ENCODE measurements at places on chromosomes 3 and 15.
A peak's percentile ranks its signal among the peaks of the same experiment; 100 is the strongest.

DNA sequence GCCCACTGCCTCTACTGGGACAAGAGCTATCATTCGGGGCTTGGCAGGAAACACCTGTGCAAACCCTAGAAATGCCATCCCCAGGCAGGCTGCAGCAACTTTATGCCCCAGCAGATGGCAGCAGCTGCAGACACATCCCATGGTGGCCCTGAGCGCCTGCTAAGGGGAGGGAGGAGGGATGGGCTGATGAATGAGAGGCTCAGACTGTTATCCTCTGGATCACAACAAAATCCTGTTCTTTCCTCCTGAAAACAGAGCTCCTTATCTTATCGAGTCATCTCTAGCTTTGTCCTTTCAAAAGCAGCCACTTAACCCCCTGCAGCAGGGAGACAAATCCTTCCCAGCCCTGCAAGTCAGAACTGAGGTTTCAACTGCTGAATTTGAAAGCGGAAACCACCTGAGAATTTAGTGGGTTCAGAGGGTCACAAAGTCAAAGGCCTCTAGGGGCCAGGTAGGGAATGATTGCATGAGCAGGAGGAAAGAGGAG, 90.6 kb upstream of the PROK2 start:
- DNase-seq = peak; percentile 73

GRCh38 chr3:66723231-66723630, 222.4 kb upstream of the LRIG1 start:
- no peak for DNase-seq

DNA sequence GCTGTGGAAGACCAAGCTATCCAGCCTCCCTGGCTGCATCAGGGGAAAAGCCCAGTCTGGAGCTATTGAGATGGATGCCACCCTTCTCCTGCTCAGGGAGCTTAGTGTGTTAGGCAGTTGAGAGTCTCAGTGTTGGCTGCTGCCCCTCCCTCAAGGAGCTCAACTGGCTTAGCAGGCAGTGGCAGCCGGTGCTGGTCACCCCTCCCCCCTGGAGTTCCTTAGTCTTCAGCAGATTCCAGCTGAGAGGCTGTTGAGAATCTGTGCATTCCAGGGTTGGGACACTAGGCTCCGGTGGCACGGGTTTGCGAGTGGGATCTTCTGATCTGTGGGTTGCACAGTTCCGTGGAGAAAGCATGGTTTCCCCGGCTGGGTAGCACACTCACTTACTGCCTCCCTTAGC, 883.8 kb downstream of the NSUN3 start:
- DNase-seq = no peak

DNA sequence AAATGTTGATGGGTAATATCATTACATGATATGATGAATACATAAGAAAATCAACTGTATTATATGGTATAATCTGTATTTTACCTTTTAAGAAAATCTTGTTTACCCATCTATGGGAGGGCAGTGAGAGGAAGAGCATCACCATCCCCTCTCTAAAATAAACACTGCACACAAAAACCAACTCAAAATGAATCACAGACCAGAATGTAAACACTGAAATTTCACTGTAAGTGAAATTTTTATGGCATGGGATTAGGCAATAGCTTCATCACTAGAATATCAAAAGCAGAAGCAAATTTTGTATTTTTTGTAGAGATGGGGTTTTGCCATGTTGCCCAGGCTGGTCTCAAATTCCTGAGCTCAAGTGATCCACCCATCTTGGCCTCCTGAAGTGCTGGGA, 26.2 kb downstream of the IFT80 start:
- no peak for DNase-seq

DNA sequence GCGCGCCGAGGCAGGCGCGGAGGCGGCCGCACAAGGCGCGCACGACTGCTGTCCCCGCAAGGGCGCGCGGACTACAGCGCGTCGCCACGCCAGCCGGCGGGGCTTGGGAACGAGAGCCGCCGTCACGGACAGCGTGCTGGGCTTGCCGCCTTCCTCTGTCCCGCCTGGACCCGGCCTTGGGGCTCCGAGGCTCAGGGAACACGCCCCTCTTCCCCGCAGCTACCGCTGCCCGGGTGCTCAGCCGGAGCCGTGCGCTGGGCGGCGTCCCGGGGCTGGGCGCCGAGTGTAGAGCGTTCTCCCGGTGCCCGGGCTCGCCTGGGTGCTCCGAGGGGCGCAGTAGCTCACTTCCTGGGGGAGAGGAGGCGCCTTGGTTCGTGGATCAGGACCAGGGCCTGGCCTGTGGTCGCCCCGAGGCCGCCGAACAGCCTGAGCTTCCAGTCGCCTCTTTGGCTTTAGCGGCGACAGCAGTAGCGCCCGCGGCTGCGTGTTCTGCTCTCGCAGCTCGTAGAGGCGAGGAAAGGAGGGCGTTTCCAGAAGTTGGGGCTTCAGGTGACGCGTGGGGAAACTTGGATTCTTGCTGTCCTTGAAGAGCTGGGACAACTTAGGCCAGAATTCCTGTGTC, 226.7 kb upstream of the C2CD4B start:
- DNase-seq = peak; percentile 64

GRCh38 chr15:96293441-96293840, 37.1 kb upstream of the NR2F2 start:
- no peak for DNase-seq

- no peak for DNase-seq
Measured at GRCh38 chr15:38029736-38030135, 95.3 kb downstream of the TMCO5A start.

DNA sequence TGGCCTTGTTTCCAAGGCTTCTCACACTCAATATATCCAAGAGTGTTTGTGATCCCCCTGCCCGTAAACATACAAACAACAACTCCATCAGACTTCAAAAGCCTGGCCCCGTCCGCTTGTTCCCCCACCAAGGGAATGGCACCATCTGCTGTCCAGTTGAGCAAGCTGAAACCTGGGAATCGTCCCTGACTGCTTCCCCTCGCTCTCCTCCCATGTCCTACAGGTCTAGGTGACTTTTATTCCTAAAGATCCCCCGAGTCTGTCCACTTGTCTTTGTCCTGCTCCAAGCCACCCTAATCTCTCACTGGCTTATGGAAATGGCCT, 27.9 kb upstream of the FAM174B start:
- DNase-seq = no peak

Measured in stimulated activated effector memory CD8-positive, alpha-beta T cell treated with anti-CD3 and anti-CD28 coated beads, Interleukin-12 subunit alpha, Interleukin-12 subunit beta, amount 100 ng/mL, for 72 hours (primary cell).